Activated naive CD8-positive, alpha-beta T cell treated with anti-CD3 and anti-CD28 coated beads, Interleukin-2, amount 10 ng/mL, durations not matched to agents 7 days and 5 days (primary cell): ENCODE measurements at places on chromosomes 3 and 15. TPM values are rescaled to one million over a fixed set of nuclear protein-coding genes. Genes with fewer than 3 reads are reported as not detected.

GRCh38 chr3:36603423-36603822 lies 160.9 kb downstream of the DCLK3 start:
- no peak for DNase-seq

GRCh38 chr15:97729270-97729669 lies 231.2 kb upstream of the ARRDC4 start:
- DNase-seq: no peak

DNA sequence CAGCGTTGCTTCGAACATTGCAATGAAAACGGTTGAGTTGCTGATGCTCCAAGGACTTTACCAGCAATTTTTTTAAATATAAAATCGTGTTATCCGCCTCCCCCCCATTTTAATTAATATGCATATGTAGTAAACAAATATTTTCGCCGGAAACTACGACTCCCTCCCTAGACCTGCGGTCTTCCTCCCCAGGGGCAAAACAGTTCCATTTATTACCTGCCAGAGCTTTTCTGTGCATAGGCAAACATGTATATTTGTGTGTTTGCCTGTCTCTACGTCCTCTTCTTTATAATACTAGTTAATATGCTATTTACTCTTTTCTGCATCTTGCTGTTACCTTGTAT lies 593 bp upstream of the RSL24D1 start:
- no peak for DNase-seq

DNA sequence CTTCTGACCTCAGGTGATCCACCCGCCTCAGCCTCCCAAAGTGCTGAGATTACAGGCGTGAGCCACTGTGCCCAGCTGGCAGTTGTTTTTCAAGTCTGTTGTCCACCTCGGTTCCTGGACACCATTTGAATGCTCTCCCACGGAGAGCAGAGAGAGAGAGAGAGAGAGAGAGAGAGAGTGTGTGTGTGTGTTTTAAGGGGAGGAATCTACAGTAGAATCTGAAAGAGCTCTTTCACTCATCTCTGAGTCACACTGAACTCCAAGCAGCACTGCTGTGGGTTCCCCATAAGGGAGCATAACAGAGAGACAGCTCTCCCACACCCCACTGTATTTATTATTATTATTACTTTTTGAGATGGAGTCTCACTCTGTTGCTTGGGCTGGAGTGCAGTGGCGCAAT lies 156.6 kb downstream of the RPLP1 start:
- DNase-seq: no peak

Gene PLSCR2
- not detected for total RNA-seq

DNA sequence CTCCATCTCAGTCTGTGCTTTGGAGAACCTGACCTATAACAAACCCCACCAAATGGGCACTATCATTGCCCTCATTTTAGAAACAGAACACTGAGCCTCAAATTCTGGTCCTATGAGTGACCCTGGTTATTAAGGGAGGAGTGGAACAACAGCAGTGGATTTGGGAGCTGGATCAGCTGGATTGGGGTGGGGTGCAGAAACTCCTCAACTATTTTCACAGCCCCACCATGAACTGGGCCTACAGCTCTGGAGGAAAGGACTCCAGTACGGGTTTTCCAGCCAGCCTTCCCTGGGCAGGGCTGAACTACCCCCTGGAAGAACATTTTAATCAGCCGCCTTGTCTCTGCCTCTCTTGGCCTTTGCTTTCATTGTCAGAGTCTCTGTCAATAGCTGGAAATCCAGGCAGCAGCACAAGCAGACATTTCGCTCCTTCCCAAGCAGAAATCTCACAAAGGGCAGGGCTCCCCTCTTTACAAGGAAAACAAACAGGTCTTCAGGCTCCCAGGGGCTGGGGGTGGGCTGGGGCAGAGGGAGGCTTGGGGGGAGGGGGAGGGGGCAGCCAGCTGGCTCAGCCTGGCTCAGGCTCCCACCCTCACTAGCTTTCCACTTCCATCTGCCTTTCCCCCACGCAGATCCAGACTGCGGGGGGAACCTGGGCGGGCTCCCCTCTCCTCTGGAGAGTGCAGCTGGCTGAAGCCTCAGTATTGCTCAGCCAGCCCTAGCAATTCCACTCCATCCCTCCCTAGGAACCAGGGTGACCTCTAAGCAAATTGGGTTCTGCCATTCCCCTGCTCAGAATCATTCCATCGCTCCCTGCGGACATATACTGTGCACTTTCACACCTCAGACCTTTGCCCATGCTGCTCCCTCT lies 13.7 kb upstream of the TLE3 start:
- DNase-seq: no peak

DNA sequence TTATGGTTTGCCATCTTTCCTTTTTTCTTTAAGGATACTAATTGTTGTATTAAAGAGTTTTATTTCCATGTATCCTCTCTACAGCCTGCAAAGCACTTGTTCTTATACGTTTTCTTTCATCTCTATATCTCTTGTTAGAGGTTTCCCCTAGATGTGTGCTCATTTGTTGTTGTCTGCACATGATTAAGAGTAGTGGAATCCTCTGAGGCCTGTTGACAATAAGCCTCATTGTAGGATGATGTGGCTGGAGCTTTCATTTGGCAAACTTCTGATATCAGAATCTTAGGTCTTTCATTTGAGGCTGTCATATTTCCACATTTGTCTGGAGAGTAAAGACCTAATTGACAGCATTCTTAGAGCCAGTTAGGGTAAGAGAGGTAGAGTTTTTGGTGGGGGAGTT lies 506.0 kb downstream of the DIPK2A start:
- DNase-seq: no peak

Gene CHRD
- not detected for total RNA-seq

DNA sequence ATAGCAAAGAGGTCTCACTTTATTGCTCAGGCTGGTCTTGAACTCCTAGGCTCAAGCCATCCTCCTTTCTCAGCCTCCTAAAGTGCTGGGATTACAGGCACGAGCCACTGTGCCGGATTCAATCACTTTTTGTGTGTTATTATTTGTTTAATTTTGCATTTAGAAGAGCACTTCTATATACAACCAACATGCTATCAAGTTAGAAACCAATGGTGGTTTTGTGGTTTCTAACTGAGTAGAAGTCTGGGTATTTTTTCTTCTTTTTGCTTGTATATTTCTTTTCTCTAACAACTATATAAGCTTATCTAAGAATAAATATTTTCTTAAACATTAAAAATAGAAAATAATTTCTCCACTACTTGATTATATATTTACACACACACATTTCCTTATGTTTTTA lies 86.7 kb downstream of the PEAK1 start:
- no peak for DNase-seq

GRCh38 chr15:27353856-27354255 lies 382.9 kb downstream of the GABRG3 start:
- DNase-seq: no peak

DNA sequence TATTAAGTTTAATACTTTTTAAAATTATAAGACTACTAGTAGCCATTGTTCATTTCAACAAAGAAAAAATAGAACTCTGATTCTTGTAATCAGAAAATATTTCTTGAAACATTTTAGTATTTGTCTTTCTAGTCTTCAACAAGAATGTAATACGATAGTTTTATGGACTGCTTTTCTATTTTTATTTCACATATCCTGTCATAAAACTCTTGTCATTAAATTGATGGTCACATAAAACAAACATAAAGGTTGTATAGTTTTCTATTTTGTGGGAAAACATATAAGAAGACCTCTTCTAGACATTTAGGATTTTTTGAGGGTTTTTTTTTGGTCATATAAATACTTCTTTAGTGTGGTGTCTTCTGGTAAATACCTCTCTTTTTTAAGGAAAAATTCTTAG lies 62.4 kb downstream of the ATP2C1 start:
- no peak for DNase-seq

- no peak for DNase-seq
Observed at GRCh38 chr15:25712192-25712960, 150.8 kb downstream of the ATP10A start.

Gene NPAP1
- total RNA-seq: not detected

Gene GCNT3
- total RNA-seq: not detected

Gene NCK1
- 37.2 TPM for total RNA-seq

Gene FETUB
- total RNA-seq: not detected

DNA sequence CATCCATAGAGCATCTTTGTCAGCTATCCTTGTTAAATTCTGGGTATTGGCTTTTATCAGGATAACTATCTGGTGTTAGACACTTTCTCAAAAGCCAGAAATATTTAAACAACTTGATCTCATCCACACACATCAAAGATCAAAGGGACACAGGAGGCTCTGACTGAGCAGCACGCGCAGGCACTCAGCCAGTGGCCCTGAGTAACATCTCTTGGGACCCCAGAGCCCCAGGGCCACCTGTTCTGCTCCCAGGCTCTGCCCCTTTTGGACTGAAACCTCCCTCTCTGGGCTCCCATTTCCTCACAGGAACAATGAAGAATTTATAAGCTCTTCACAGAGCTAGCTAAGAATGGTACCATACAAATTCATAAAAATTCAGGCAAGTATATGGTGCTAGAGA lies 16.1 kb downstream of the ATP10A start:
- DNase-seq: no peak

- no peak for DNase-seq
Observed at GRCh38 chr15:78205337-78205736, 29.0 kb downstream of the ACSBG1 start.

Gene CCR4
- total RNA-seq: 17.5 TPM

Gene TRIM59
- 40.7 TPM for total RNA-seq

GRCh38 chr3:151047636-151048035 lies 37.8 kb upstream of the MED12L start:
- DNase-seq: no peak

DNA sequence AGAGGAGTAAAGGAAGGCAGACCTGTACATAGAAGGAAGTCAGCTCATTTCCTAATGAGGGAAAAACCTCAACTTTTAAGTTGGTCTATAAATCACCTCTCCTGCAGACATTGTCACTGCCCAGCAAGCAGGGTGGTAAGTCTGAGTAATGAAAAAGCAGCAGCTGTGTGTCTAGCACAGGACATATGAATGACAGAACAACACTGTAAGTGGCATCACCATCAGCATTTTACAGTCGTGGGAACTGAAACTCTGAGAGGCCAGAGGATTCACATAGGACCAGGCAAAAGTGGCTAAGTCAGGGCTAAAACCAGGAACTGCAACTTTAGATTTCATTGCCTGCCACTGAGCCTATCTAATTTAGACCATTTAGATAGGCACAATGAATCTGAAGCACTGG lies 235.6 kb downstream of the CLSTN2 start:
- no peak for DNase-seq

DNA sequence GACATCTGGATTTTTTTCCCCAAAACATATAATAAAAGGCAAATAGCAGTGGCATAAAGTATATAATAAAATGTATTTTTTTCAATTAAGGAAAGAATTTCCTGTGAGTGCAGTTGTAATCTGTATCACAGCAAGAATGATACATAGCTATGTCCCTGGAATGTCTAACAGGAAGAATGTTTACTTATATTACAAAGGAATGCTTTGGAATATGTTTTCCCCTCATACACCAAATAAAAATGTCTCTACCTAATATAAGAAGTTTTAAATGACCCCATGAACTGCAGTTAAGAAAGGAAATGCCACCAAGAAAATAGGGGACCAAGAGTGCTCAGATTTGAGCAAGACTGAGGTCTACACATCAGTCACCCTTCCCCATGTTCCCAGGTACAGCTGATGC lies 38.0 kb upstream of the ATP11B start:
- no peak for DNase-seq

GRCh38 chr3:20405744-20406143 lies 219.7 kb upstream of the SGO1 start:
- no peak for DNase-seq

DNA sequence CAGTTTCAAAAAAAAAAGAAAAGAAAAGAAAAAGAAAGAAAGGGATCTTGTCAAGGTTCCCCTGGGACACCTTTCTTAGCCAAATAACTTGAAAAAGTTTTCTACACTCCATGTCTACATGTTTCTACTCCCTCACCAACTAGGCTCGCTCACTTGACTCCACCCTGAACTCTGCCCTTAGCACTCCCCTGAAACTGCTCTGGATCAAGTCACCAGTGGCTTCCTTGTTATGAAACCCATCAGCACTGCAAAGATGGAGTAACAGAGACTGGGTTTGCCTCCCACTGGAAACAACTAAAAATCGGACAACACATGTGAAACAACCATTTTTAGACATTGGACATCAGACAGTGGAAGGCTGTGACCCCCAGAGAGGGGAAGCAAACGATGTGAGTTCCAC lies 36.8 kb downstream of the TMEM40 start:
- no peak for DNase-seq

- no peak for DNase-seq
Observed at GRCh38 chr3:8755564-8756237, 13.7 kb downstream of the OXTR start.

- DNase-seq: no peak
Observed at GRCh38 chr3:23113455-23114171, 89.5 kb upstream of the UBE2E2 start.
